ENCODE measurements at places on chromosomes 6 and 20.

DNA sequence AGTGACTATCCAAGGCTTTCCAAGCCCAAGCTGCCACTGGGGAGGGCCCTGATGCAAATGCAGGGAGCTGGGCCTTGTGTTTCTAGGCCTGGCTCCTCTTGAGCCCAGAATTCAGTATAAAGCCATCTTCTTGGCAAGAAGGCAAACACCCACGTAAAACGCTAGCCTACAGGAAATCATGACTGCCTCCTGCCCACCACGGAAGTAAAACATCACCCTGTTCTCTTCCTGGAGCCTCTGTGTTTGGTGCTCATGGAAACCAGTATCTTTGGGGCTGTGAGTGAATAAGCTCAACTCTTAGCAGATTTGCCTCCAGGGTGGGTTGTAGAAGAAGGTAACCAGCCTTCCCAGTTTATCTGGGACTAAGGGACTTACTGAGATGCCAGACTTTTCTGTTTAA, 271.0 kb downstream of the ZNF217 start:
- no peak for DNase-seq

- no peak for DNase-seq
These were observed 11.8 kb upstream of the STXBP5 start for GRCh38 chr6:147192278-147192911.

DNA sequence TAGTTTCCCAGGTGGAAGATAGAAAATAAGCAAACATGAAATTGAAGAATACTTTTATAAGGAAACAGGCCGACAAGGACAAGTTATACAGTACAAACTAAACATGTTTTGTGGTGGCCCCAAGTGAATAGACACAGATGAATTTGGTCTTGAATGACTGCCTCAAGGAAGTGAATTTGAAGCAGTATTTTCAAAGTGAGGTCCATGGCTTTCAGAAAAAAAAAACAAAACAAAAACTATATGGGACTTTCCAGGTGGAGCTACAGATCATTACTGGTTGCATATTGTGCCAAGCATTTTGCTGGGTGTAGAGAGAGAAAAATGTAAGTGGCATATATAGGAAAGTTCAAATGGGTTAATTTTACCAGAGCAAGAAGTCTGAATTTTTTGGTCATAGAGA, 68.8 kb downstream of the CYB5R4 start:
- no peak for DNase-seq

- no peak for DNase-seq
These were observed 73.4 kb upstream of the GTSF1L start for GRCh38 chr20:43800186-43800585.

GRCh38 chr6:118319894-118320649, 228.0 kb upstream of the PLN start:
- DNase-seq, result no peak

DNA sequence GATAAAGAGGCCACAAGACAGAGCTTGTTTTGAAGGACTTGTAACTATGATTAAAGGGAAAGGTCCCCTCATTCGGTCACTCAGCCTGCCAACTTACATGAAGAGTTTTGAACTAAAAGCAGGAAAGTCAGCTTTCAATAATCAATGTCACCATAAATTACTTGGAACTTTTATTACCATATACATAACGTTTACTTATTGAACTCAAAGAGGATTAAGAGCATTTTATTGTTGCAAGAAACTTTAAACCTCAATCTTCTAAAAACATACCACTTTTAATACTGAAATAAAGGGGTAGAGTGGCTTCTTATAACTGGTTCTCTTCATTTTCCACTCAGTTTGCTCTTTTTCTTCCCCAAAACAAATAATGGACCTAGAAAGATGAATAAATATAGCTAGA, 65.1 kb downstream of the CNKSR3 start:
- DNase-seq, result no peak

DNA sequence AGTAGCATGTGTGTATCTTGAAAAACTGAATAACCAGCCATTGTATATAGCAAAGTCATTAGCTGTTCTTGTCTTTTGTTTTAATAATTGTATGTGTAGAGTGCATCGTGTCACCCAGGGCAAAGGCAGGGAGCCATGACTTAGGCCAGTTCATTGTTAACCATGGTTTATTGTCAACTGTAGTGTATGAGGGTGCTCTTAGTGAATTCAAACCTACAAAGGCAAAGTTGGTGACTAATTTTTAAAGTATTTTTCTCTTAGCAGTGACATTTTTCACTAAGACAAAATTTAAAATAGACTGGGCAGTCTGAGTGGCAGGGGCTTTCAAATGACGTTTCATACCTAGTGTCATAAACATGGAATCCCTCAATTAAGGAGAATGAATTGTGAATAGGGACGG, 79.0 kb downstream of the TULP4 start:
- DNase-seq, result no peak

DNA sequence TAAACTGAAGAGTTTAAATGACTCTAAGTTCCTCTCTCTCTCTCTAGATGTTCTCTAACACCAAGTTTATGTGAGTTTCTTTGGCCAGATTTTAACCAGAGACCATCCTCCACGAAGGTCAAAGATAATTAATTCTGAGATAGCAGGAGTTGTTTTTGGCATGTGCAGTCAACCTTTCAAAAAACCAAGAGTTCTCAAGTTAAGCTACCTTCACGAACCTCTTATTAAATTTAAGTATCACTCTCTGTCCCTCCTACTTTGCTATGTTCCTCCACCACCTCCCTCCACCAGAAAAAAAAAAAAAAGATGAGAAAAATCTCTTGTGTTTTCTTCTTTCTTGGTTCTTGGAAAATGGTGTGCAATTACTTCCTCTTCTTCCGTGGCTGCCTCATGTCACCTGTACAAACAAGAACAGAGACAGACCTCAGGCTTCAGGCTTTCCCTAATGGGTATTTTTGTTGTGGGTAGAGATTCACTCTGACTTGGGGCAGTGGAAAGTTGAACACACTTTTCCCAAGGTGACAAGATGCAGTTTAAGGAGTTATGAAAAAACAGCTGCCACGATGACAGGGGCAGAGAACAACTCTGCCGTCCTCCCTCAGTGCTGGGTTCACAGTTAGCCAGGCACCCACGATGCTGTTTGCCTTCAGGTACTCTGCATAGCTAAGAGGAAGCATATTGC, 64.3 kb downstream of the ADTRP start:
- no peak for DNase-seq

DNA sequence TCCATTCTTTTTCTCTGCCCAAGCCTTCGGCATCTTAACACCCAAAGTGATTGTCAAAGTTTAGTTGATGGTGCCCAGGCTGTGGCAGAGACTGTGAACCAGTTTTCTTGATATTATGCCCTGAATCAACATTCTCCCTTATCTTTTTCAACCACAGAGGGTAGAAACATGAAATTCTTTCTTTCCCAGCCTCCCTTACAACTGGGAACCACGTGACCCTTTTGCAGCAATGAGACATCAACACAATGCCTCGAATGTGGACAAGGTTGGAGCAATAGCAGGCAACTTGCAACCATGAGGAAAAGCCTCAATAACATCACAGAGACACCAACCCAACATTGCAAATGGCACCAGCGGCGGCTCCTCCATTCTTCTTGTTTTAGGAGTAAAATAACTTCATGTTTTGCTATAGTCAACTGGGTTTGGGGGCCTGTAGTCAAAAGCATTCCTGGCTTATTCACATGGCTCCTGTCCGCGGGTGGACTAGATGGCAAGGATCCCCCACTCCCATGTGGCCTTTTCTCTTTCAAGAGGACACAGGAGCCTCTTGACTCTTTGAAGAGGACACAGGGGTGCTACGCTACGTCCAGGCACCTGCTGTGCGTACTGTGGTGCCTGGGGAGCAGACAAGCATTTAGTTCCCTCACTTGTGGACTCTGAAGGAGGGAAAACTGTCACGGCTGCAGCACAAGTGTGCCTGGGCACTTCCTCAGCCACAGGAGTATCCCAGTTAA, 90.5 kb downstream of the NOL4L start:
- DNase-seq, result no peak

- DNase-seq, result no peak
These were observed 49.0 kb upstream of the TAGAP start for GRCh38 chr6:159093609-159094443.

- DNase-seq, result no peak
These were observed 25.3 kb downstream of the SLC13A3 start for GRCh38 chr20:46625875-46626373.

- DNase-seq, result no peak
These were observed 14.1 kb upstream of the TFAP2D start for GRCh38 chr6:50699051-50699775.

GRCh38 chr6:2257363-2257762, 12.0 kb upstream of the GMDS start:
- DNase-seq, result no peak
